ENCODE measurements at places on chromosomes 4 and X.

GRCh38 chrX:10467793-10468192, 152.6 kb downstream of the MID1 start:
- DNase-seq = no peak

- no peak for DNase-seq
Observed at GRCh38 chr4:4860600-4861389, 1.3 kb downstream of the MSX1 start.

DNA sequence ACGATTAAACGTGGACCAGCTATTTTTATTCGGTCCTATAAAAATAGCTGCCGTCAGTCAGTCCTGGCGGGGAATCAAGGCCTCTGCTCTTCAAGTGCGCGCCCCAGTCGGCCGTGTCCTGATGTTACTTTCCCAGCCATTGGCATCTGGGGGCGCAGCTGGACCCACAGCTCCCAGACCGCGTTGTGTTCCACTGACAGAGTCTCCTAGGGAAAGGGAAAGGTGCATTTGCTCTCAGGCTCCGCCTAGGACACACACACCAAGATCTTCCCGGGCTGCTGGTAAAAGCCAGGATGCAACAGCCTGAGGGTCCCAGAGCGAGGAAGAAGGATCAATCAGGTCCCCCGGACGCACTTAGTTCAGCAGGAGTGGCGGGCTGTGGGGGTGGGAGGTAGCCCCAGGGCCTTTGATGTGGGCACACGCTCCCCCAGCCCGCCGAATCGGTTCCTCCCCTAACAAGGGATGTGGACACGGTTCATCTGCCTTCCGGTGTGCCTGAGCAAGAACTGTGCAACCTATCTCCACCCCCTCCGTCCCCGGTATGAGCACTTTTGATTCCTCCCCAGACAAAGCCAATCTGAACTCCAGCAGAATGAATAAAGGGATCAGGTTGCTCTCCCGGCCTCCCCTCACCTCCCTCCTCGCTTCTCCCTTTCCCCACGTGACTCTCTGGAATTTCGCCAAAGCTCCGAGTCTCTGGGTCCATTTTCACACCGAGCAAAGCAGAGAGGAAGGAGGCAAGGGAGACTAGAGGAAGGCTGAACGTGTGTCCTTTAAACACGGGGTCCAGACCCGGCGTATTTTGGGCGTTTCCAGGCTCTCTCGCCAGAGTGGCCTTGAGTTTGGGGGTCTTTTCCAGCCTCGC, 626 bp upstream of the FRAS1 start:
- DNase-seq = peak; percentile 34

DNA sequence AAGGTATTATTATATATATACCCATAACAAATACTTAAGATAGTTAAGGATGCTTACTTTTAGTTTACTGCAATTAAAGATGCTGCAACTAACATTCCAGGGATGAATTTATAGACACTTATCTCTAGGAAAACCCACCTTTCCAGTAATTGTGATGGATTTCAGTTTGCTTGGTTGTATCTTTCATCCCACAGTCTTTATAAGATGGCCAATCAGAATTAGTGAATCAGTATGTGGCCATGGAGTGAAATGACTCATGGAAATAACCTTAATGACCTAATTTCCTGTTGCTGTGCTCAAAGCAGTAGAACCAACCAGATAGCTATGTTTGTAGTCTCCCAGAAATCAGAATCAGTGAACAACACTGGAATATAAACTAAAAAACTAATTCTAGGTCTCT, 26.4 kb downstream of the MOSPD2 start:
- peak; percentile 33 for DNase-seq

- DNase-seq = no peak
Observed at GRCh38 chr4:54542540-54543041, 115.2 kb upstream of the KIT start.

GRCh38 chr4:3769642-3770184, 3.5 kb downstream of the ADRA2C start:
- DNase-seq = no peak

- DNase-seq = no peak
Observed at GRCh38 chr4:560061-560460, 16.0 kb downstream of the TMEM271 start.

- DNase-seq = peak; percentile 42
Observed at GRCh38 chrX:4240541-4241194, 527.2 kb upstream of the PRKX start.

GRCh38 chr4:174173360-174173759, 110.1 kb downstream of the FBXO8 start:
- no peak for DNase-seq

DNA sequence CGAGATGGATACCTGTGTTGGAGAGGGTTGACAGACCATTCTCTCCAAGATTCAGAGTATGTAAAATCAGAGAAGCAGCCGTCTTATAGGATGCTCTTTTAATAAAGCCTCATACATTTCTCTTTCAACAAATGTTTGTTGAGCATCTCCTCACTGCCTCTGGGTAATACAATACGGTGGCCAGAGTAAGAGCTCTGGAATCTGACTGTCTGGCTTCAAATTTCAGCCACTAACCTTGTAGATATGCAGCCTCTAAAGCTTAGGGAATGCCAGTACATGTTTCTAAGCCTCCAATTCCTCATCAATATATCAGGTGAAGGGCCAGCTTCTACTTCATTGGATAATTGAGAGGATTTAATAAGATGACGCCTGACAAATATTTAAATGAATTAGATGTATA, 61.3 kb downstream of the CLNK start:
- DNase-seq = no peak

- DNase-seq = no peak
Observed at GRCh38 chr4:101356928-101357327, 9.6 kb upstream of the PPP3CA start.

GRCh38 chrX:142089193-142089592, 115.9 kb downstream of the MAGEC2 start:
- no peak for DNase-seq

DNA sequence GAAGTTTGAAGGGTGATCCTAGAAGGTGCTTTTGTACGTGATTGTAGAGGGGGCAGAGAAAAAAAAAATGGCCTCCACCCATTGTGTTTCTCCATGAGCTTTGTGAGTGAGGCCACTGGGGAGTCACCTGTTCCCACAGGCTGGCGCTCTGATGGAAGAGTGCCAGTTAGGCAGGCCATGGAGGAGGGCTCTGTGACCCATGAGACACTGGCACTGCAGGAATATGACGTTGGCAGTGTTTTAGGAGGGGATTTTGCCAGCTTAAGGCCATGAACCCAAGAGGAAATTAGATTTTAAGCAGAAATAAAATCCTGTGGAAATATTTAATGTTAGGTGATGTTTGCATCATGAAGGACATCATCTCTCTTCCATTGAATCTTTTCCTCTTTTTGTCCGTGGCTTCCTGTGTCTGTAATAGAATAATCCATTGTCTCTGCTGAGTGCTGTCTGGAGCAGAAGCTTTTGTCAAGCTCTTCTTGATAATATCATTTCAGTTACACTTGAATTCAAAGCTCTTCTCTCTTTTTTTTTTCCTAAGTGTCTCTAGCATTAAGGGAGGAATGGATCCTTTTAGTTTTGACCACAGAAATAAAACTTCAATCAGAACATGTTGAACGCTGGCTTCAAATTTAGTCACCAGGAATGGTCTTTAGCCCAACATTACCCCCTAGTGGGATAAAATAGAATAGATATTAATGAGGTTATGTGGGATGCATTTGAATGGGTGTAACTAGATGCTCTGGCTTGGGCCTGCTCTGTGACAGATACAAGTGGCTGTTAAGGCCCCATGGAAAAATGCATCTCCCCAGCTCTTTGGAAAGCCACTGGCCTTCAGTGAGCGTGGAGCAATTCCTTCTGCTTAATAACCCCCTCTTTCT, 41.0 kb upstream of the UCP1 start:
- peak; percentile 35 for DNase-seq

- DNase-seq = no peak
Observed at GRCh38 chr4:56704089-56704871, 23.2 kb upstream of the HOPX start.

GRCh38 chr4:158724637-158725036, 1.4 kb upstream of the PPID start:
- DNase-seq = peak; percentile 67

DNA sequence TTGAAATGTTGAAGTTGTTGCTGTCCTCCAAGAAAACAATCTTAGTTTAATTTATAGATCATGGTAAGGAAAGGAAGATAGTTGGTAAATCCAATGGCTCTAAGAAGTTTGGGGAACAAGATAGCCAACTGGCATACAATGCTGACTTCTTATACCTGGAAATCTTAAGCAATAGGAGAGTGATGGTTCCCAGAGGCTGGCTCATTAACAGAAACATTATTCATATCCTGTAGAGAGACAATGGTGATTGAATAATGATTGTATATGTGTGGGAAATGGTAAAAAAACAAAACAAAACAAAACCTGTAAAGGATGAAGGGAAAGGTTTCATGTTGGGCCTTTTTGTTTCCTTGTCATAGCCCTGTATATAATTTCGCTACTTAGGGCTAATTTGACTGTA, 174.9 kb upstream of the CTSO start:
- no peak for DNase-seq

- peak; percentile 33 for DNase-seq
Observed at GRCh38 chr4:99943904-99944437, 2.4 kb downstream of the DNAJB14 start.

DNA sequence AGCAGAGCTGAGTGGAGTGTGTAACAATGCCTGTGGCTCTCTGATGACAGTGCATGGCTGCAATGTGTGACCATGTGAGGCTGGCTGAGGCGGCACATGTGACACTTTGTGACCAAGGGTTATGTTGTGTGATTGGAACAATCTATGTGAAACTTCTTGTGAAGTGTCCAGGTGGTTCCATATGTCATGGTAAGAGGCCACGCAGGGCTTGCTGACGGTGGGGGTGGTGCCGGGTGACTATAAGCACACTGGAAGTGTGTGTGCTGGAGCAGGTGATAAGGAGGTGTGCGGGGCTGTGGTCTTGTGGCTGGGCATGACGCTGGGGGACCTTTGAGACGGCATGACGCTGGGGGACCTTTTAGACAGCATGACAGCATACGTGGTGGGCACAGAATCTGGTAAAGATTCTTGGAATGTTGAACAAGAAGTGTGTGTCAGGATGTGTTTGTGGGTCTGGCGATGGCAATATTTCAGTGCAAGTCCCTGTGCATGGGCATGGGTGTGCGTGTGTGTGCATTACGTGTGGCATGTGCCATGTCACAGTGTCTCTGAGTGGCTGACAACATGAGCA, 7.4 kb upstream of the HDAC6 start:
- no peak for DNase-seq

- DNase-seq = no peak
Observed at GRCh38 chrX:118222421-118222820, 105.8 kb upstream of the KLHL13 start.

DNA sequence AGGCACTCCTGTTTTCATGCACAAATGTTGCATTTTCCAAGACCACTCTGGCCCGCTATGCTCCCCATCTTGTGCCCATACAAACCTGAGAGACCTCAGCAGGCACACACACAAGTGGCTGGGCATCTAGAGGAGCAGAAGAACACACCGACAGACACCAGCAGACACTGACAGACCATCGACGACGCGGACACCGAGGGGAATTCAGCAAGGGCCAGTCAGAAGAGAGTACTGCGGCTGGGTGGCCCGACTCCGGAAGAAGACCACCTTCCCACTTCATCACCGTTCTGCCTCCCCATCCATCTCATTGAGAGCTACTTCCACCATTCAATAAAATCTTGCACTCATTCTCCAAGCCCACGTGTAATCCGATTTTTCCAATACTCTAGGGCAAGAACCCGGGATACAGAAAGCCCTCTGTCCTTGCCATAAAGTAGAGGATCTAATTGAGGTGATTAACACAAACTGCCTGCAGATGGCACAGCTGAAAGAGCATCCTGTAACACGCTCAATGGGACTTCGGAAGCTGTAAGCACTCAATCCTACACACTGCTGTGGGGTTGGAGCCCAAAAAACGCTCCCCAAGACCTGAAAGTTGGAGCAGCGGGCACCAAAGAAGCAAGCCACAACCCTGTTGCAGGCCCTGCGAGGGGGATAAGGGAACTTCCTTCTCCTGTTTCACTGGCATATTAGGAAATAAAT, 780.9 kb downstream of the ARAP2 start:
- DNase-seq = no peak

DNA sequence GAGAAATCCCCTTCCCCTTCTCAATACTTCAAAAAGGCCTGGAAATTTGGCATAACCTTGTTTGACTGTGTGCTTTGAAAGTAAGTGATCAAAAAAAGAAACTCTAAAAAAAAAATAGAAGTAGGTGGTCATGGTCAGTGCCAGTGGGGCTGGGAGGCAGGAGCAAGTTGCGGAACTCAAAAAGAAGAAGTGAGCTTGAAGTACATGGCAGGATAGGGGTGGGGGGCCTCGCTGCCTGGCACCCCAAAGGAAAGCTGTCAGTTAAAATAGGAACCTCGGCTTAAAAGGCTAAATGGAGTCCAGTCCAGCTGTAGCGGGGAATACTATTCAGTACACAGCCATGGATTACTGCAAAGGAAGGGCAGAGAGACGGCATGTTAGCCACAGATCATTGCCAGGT, 12.2 kb upstream of the NKRF start:
- no peak for DNase-seq

- no peak for DNase-seq
Observed at GRCh38 chr4:23877758-23878229, 12.1 kb downstream of the PPARGC1A start.

DNA sequence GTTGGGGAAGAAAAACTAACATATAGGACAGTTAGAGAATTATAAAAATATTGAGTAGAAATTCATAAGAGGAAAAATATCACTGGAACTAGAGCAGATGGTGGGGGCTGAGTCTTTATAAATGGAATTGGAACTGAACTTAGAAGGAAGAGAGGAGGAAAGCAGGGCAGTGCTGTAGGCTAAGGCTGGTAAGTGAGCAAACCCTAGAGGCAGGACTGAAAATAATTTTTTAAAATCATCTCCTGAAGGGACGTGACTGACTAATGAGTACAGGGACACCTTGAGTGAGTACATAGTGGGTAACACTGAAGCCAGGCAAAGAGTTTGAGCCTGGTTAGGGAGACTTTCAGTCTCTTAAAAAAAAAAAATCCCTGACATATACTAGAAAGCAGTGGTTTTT, 63.3 kb downstream of the GALNT7 start:
- no peak for DNase-seq

DNA sequence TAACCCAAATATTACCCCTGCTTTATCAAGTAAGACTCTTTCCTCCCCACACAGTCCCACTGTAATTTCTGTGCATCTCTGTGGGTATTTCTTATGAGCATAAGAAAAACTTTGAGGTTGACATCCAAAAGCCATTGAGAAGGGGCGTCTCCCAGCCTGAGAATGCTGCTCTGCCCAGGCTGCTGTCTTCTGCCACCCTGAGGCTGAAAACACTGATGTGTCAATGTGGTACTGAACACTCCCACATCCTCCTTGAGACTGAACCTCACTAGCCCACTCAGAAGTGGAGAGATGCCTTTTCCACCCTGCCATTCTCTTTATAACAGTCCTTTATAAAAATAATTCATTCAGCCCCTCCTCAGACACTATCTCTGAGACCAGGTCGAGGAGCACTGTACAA, 120.8 kb downstream of the SMIM20 start:
- peak; percentile 49 for DNase-seq

- DNase-seq = peak; percentile 80
Observed at GRCh38 chr4:183185018-183185417, 86.0 kb downstream of the WWC2 start.

GRCh38 chr4:184150102-184150839, 67.4 kb downstream of the ENPP6 start:
- no peak for DNase-seq
